H54 (cell line): ENCODE measurements at places on chromosomes 2 and 18.

GRCh38 chr2:166610913-166611305 lies 116.9 kb upstream of the SCN7A start:
- DNase-seq: no peak

DNA sequence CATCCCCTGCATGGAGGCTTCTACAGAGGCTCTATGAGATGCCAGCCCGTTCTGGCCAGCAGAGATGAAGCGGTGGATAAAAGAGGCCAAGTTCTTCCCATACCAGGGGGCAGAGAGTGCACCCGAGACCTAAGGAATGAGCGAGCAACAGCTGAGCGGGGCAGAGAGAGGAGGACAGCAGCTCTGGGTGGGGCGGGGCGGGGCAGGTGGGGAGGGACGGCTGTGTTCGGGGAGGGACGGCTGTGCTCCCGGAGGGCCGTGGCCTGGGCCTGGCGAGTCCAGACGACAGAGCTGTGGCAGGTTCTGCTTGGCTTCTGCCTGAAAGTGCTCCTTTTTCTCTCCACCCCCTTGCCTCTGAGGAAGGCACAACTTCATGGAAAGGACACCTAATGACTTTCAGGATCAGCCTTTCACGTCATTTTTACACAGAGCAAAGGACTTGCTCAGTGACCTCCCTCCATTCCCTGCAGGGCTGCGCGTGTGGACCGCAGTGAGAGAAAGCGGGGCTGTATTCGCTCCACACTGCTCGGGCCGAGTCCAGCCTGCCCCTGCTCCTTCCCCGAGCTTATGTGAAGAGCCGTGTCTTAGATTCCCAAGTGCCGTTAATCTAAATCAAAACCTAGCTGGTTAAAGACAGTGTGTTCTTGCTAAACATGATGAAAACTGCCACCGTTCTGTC lies 232.9 kb downstream of the HDAC4 start:
- no peak for DNase-seq

DNA sequence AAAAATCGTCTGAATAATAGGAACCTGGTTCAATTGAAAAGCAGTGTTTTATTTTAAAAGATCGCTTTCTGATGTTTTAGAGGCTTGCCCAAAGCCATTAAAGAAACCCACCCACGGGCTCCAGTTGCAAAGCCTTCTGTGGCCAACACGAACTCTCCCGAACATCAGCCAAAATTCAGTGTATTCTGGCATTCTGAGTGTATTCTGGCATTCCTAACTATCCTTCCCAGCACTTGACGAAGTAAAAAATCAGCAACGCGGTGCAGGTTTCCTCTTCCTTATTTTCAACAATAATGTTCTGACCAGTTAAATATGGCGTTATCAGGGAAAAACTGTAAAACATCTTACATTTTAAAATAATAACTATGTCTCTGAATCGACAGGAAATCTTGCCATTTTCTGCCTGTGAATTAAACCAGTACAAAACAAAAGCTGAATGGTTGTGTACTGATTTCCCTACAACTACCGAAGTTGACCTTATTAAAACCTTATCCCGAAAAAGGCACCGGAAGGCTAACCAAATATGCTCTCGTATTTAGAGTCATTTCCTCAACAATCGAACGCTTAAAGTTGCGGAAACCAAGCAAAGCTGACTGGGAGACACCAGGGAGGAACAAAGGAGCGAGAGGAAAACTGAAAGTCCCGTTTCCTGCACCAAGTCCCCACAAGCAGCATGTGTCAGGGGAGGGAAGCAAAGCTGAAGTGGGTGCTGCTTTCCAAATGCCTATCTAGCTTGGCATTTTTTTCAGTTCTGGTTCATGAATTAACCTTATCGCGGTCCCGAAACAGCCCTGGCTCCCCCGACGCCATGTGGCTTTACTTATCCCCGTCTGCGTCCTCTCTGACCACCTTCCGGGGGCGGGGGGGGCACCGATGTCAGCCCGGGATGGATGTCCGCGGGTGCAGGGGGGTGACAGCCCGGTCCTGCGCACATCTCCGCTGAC lies 44.3 kb downstream of the ZNF516 start:
- no peak for DNase-seq

GRCh38 chr2:173831312-173832229 lies 133.6 kb downstream of the SP3 start:
- no peak for DNase-seq

- no peak for DNase-seq
These were observed 96.8 kb downstream of the ERBB4 start for GRCh38 chr2:212441821-212442220.

GRCh38 chr2:8888963-8889362 lies 51.5 kb upstream of the KIDINS220 start:
- no peak for DNase-seq
